SJSA1 (cell line): ENCODE measurements at places on chromosomes 5 and 9.

DNA sequence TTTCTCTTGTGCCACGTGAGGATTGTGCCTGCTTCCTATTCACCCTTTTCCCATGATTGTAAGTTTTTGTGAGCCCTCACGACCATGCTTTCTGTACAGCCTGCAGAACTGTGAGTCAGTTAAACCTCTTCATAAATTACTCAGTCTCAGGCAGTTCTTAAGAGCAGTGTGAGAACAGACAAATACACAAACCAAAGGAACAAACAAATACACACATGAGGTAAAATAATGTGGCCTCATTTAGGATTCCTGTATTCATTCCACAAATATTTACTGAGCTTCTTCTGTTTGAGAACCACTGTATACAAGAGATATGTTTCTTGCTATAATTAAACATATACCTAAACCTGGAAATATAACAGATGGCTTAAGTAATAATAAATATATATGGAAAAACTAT, 760.3 kb downstream of the CDH9 start:
- DNase-seq, result no peak
- H3K4me3 ChIP-seq, result no peak overlapping the region
- H3K36me3 ChIP-seq, result no peaks in the 10 kb centered on the region
- no peak overlapping the region for H3K27ac ChIP-seq
- no peaks in the 10 kb centered on the region for H3K27me3 ChIP-seq
- H3K4me1 ChIP-seq, result no peaks in the 10 kb centered on the region

DNA sequence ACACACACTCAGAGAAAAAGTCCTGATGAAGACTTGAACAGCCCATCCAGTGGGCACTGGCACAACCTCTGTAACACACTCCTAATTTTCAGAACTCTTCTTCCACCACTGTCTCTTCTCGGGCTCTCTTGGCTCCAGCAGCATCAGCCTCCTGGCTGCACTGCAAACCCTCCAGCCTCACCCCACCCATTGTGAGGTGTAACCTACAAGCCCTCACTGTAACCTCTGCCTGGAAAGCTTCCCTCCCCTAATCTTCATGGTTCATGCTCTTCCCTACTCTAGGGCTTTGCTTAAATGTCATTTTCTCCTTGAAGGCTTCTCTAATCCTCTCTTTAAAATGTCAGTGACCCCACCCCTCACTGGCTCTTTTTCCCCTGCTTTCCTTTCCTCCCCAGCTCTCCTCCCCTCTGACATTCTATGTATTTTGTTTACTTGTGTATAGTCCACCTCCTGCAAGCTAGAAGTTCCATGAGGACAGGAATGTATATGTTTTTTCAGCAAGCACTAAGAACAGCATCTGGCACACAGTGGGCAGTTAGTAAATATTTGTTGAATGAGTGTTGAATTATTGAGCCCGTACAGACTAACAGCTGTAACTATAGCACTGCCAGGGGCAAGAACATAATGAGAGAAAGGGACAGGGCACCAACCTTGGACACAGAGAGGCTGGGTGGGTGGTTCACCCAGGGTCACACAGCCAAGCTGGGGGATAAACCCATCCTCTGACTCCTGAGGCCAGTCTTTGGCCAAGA, 76.4 kb downstream of the ESM1 start:
- no peaks in the 10 kb centered on the region for H3K36me3 ChIP-seq
- peaks cover 21% of the 10 kb centered on the region for H3K4me1 ChIP-seq
- H3K27me3 ChIP-seq, result no peaks in the 10 kb centered on the region
- H3K4me3 ChIP-seq, result no peak overlapping the region
- H3K27ac ChIP-seq, result no peak overlapping the region

DNA sequence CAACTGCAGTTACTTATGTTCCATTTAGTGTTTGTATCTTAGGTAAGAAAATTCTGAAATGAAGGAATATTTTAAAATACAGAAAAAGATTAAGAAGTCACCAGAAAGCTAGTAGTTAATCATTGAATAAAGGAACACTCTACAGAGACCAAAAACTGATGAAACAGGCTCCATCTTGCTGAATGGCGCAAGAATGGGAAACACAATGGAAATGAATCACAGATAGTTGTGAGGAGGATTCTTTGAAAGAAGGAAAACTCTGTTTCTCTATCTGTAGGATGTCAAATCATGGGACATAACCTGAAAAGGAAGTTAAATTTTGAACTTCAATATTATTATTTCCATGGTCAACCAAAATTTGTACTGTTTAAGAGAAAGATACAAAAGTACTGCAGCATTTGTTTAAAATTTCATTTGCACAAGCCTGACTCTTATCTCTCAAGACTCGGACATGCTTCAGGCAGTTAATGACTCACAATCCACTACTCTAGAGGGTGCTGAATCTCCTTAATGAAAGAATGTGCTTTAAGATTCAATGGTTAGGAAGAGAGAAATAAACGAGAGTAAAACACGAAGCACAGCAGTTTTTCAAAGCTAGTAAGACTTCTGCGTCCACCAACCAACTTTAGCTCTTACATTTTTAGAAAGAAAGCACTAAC, 1064.4 kb upstream of the DMAC1 start:
- no peak overlapping the region for H3K27ac ChIP-seq
- no peaks in the 10 kb centered on the region for H3K4me1 ChIP-seq
- DNase-seq, result no peak
- H3K36me3 ChIP-seq, result no peaks in the 10 kb centered on the region

DNA sequence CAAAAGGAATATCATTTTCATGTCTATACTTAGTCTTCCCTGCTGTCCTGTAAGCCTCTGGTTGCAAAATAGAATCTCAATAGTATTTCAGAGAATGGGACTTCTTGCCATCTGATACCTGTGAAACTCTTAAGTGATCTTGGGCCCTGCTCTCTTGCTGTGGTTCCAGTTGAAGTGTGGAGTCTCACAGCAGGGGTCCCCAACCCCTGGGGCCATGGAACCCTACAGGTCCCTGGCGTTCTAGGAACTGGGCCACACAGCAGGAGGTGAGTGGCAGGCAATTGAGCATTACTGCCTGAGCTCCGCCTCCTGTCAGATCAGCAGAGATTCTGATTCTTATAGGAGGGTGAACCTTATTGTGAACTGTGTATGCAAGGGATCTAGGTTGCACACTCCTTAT, 65.9 kb downstream of the ZSWIM6 start:
- H3K4me1 ChIP-seq, result peaks cover 15% of the 10 kb centered on the region
- H3K4me3 ChIP-seq, result no peak overlapping the region
- H3K27ac ChIP-seq, result no peak overlapping the region
- no peak for DNase-seq
- no peaks in the 10 kb centered on the region; the same call in 1 of the 2 replicates for H3K36me3 ChIP-seq

DNA sequence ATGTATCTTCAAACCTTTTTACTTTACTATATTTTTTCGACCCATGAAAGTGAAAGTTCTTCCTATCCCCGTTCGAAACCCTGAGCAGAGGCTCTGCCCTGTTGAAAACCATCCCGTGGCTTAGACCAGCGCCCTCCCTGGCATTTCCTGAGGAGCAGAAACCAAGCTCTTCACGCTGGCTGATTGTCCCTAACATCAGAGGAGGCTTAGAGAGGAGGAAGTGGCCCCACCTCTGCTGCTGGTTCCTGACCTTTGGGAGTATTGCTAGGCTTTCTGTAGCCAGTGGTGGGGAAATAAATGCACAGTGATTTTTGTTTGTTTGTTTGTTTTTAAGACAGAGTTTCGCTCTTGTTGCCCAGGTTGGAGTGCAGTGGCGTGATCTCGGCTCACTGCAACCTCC, 4.2 kb upstream of the PTGES start:
- no peaks in the 10 kb centered on the region; the same call in 1 of the 2 replicates for H3K36me3 ChIP-seq
- peaks cover 26% of the 10 kb centered on the region for H3K4me1 ChIP-seq
- H3K4me3 ChIP-seq, result no peak overlapping the region
- no peak for DNase-seq
- H3K27ac ChIP-seq, result no peak overlapping the region
- no peaks in the 10 kb centered on the region for H3K27me3 ChIP-seq

- no peak overlapping the region for H3K4me3 ChIP-seq
- no peaks in the 10 kb centered on the region for H3K36me3 ChIP-seq
- no peak overlapping the region for H3K27ac ChIP-seq
- H3K4me1 ChIP-seq, result no peaks in the 10 kb centered on the region
- no peaks in the 10 kb centered on the region for H3K27me3 ChIP-seq
Observed at GRCh38 chr5:120823328-120823727, 359.2 kb downstream of the PRR16 start.

DNA sequence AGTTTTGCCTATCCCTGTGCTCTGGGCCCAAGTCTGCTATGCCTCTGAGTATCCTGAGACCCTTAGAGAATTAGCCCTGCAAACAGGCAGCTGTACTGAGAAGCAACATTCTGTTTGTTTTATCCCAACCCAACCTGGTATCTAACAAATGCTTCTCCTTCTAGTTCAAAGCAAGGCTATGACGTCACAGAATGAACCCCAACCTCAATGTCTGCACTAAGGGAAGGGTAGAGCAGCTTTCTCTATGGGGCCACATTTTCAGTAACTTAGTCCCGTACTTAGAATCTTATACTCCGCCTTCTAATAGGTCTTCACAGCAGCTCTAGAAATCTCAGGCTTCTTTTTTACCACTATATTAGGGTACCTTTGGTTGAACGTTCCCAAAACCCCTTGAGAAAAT, 169.6 kb downstream of the TSSK1B start:
- H3K27me3 ChIP-seq, result no peaks in the 10 kb centered on the region
- H3K4me1 ChIP-seq, result peaks cover 23% of the 10 kb centered on the region
- H3K36me3 ChIP-seq, result no peaks in the 10 kb centered on the region
- H3K4me3 ChIP-seq, result no peak overlapping the region
- no peak for DNase-seq
- H3K27ac ChIP-seq, result no peak overlapping the region

DNA sequence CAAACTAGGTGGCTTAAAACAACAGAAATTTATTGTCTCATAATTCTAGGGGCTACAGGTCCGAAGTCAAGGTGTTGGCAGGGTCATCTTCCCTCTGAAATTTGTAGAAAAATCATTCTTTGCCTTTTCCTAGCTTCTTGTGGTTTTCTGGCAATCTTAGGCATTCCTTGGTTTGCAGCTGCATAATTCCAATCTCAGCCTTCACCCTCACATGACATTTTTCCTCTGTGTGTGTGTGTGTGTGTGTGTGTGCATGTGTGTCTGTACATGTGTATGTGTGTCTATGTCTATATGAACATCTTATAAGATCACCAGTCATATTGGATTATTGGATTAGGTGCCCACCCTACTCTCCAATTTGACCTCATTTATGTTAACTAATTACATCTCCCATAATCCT, 330.6 kb downstream of the CHSY3 start:
- no peak overlapping the region for H3K4me3 ChIP-seq
- no peaks in the 10 kb centered on the region for H3K36me3 ChIP-seq
- no peaks in the 10 kb centered on the region for H3K4me1 ChIP-seq
- H3K27ac ChIP-seq, result no peak overlapping the region
- no peak for DNase-seq
- no peaks in the 10 kb centered on the region for H3K27me3 ChIP-seq

- DNase-seq, result peak; percentile 90
- no peaks in the 10 kb centered on the region for H3K36me3 ChIP-seq
- peak overlapping the region; percentile 28 for H3K4me3 ChIP-seq
- H3K4me1 ChIP-seq, result peaks cover 19% of the 10 kb centered on the region
- no peaks in the 10 kb centered on the region for H3K27me3 ChIP-seq
Observed at GRCh38 chr5:147578228-147579024, 68.6 kb upstream of the DPYSL3 start.

- H3K27me3 ChIP-seq, result no peaks in the 10 kb centered on the region
- no peaks in the 10 kb centered on the region for H3K4me1 ChIP-seq
- H3K27ac ChIP-seq, result no peak overlapping the region
- no peak overlapping the region for H3K4me3 ChIP-seq
Observed at GRCh38 chr5:64615895-64616294, 74.4 kb upstream of the SHISAL2B start.

- DNase-seq, result peak; percentile 50
- no peaks in the 10 kb centered on the region for H3K36me3 ChIP-seq
- H3K4me3 ChIP-seq, result peak overlapping the region; percentile 39
- H3K27ac ChIP-seq, result peak overlapping the region; percentile 51
- H3K27me3 ChIP-seq, result no peaks in the 10 kb centered on the region
Observed at GRCh38 chr5:88502179-88503040, 233.8 kb upstream of the TMEM161B start.

DNA sequence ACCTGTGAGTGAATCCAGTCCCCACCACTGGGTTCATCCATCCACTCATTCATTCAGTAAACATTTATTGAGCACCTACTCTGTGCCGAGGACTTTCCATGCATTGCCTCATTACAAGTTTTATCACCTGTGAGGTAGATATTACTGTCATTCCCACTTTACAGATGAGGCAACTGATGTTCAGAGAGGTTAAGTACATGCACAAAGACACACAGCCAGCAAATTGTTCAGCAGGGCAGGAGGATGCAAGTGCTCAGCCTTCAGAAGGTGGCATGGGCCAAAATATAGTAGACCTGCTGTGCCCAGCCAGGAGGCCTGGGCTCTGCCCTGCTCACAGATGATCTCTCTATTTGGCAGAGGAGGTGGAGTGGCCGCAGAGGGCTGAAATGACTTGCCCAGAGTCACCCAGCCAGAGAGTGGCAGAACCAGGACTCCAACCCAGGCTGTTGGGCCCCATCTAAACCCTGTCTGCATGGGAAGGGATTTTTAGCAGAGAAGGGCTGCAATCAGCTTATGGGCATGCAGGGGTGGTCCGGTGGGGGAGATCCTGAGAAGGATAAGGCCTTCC, 7.6 kb upstream of the NEURL1B start:
- H3K36me3 ChIP-seq, result no peaks in the 10 kb centered on the region
- no peak for DNase-seq
- H3K4me3 ChIP-seq, result no peak overlapping the region
- no peaks in the 10 kb centered on the region for H3K4me1 ChIP-seq

GRCh38 chr5:126234563-126235195, 188.5 kb upstream of the GRAMD2B start:
- no peaks in the 10 kb centered on the region for H3K27me3 ChIP-seq
- H3K36me3 ChIP-seq, result no peaks in the 10 kb centered on the region
- H3K4me3 ChIP-seq, result no peak overlapping the region
- H3K27ac ChIP-seq, result no peak overlapping the region
- H3K4me1 ChIP-seq, result no peaks in the 10 kb centered on the region

DNA sequence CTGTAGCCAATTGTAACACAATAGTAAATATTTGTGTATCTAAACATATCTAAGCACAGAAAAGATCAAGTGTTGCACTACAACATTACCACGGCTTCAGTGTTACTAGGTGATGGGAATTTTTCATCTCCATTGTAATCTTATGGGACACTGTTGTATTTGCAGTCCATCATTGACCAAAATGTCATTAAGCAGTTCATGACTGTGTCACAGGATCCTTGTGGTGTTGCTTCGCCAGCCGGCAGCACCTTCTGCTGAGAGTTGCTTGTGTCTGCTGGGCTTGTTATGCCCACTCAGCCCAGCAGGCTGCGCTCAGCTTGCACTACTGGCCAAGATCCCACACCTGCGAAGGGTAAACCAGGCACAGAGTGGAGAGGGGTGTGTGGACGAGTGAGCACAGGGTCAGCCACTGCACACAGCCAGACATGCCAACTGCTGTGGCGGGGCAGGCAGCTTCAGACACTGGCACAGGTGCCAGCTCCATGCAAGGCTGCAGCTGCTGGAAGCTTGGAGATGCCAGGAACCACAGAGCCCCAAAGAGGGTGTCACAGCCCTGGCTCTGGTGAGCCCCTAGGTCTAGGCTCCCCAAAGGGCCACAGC, 273.7 kb downstream of the CETN3 start:
- no peak overlapping the region for H3K4me3 ChIP-seq
- no peaks in the 10 kb centered on the region for H3K36me3 ChIP-seq
- H3K27ac ChIP-seq, result no peak overlapping the region
- DNase-seq, result no peak
- H3K4me1 ChIP-seq, result no peaks in the 10 kb centered on the region
- no peaks in the 10 kb centered on the region for H3K27me3 ChIP-seq
